ENCODE measurements at places on chromosomes 7 and 10.
A peak's percentile ranks its signal among the peaks of the same experiment; 100 is the strongest.

DNA sequence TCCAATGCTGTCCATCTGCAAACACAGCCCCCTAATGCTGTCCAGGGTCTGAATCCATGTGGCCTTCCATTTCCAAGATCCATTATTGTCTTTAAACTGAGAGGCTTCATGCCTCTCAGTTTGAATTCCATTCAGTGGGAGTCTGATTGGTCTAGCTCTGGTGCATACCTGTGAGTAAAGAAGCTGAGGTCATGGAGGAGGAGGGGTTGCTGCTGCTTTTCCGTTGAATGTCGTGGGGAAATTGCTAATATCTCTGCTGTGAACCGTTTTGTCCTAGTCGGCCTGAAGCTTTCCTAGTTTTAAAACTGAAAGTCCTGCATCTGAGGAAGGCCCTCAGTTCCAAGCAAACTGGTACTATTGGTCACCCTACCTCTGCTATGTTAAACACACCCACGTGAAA lies 17.7 kb downstream of the SH2D4B start:
- no peak for DNase-seq
- no peak overlapping the region for H3K27ac ChIP-seq
- no peak overlapping the region for H3K4me3 ChIP-seq

- H3K36me3 ChIP-seq, result peaks cover 25% of the 10 kb centered on the region
- H3K4me1 ChIP-seq, result peaks cover 34% of the 10 kb centered on the region
- peak overlapping the region; percentile 72 for H3K4me3 ChIP-seq
- H3K27ac ChIP-seq, result peak overlapping the region; percentile 36
- peak; percentile 49 for DNase-seq
- no peaks in the 10 kb centered on the region for H3K27me3 ChIP-seq
Measured at GRCh38 chr7:1567049-1567771, 2.6 kb downstream of the PSMG3 start.

GRCh38 chr7:102147008-102147407 lies 139.7 kb upstream of the SH2B2 start:
- peaks cover 18% of the 10 kb centered on the region for H3K36me3 ChIP-seq
- H3K27ac ChIP-seq, result no peak overlapping the region
- H3K27me3 ChIP-seq, result no peaks in the 10 kb centered on the region
- no peak overlapping the region for H3K4me3 ChIP-seq
- no peak for DNase-seq

GRCh38 chr7:108239501-108240225 lies 109.5 kb upstream of the LAMB4 start:
- peaks cover 13% of the 10 kb centered on the region for H3K4me1 ChIP-seq
- no peak overlapping the region for H3K27ac ChIP-seq
- H3K4me3 ChIP-seq, result no peak overlapping the region
- H3K36me3 ChIP-seq, result no peaks in the 10 kb centered on the region
- H3K27me3 ChIP-seq, result no peaks in the 10 kb centered on the region

DNA sequence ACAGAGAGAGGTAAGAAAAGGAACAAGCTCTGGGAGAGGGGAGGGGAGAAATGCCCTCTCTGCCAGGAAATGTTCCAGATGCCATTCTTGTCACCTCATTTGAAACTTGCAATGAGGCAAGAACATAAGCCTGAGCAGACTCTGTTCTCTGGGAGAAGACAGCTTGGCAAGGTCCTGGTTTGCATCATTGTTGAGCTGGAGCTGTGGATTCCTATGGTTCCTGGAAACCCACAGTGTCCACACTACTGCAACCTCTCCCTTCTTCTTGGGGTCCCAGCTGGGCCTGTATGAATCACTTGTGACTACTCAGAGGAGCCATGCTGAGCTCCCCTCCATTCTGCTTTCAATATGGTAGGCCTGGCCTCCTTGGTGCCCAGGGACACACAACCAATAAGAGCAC lies 60.8 kb upstream of the HECTD2 start:
- DNase-seq, result peak; percentile 46
- no peaks in the 10 kb centered on the region for H3K27me3 ChIP-seq
- peak overlapping the region; percentile 0 for H3K4me3 ChIP-seq
- H3K4me1 ChIP-seq, result peaks cover 58% of the 10 kb centered on the region
- H3K27ac ChIP-seq, result peak overlapping the region; percentile 18
- H3K36me3 ChIP-seq, result no peaks in the 10 kb centered on the region

- H3K4me1 ChIP-seq, result no peaks in the 10 kb centered on the region
- no peaks in the 10 kb centered on the region for H3K36me3 ChIP-seq
- no peak overlapping the region for H3K27ac ChIP-seq
Measured at GRCh38 chr10:42871823-42872222, 89.2 kb downstream of the BMS1 start.

- DNase-seq, result no peak
- H3K27me3 ChIP-seq, result no peaks in the 10 kb centered on the region
- H3K27ac ChIP-seq, result no peak overlapping the region
- H3K4me3 ChIP-seq, result no peak overlapping the region
Measured at GRCh38 chr7:80654887-80655340, 16.5 kb downstream of the CD36 start.

GRCh38 chr7:120053390-120053961 lies 219.5 kb upstream of the KCND2 start:
- no peaks in the 10 kb centered on the region for H3K4me1 ChIP-seq
- H3K27me3 ChIP-seq, result no peaks in the 10 kb centered on the region
- no peak for DNase-seq
- no peaks in the 10 kb centered on the region for H3K36me3 ChIP-seq

DNA sequence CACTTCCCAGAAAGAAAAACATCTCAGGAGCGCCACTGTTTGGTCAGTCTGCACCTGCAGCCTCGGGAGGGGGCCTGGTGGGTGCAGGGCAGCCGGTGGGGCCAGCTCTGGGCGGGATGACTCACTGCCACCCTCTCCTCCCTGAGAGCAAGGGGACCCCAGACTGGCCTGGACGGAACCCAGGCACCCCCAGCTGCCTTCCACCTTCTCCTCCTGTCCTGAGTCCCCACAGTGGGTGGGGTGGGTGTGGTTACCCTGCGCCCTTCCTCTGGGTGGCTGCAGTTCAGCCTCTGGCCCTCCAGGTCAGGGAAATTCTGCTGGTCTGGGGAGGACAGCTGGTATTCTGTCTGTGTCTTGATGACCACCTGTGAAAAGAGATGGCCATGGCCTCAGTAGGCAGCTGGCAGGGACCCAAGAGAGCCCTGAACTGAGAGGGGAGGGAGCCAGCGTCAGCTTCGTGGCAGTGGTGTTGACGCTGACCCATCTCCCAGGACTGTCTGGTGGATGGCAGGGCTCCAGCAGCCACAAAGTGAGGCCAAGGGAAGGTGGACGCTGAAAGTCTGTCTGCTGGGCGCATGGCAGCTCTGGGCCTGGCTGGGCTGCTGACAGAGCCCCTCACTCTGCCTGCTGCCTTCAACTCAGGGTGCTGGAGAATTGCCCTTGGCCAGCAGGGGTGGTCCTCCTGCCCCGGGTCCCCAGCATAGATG lies 8.9 kb downstream of the CALY start:
- no peak overlapping the region for H3K27ac ChIP-seq
- H3K36me3 ChIP-seq, result no peaks in the 10 kb centered on the region
- peaks cover 5% of the 10 kb centered on the region for H3K4me1 ChIP-seq
- DNase-seq, result no peak
- no peak overlapping the region for H3K4me3 ChIP-seq

DNA sequence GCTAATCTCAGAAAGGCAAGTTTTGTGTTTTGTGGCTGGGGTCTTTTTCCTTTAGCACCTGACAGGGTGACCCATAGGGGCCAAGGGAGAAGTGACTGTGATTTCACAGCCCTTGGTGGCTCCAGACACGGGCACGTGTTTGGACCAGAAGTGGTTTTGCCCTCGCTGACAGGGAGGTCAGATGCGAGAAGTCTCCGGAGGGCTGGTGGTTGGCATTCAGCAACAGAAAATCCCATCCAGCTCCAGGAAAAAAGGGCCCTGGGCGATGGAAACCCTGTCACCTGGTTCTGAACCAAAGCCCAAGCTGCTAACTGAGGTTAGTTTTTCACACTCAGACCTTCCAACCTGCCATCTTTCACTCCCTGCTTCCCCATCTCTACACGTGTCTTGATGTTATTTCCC lies 272.9 kb downstream of the TRIL start:
- H3K27me3 ChIP-seq, result no peaks in the 10 kb centered on the region
- peaks cover 9% of the 10 kb centered on the region for H3K4me1 ChIP-seq
- no peaks in the 10 kb centered on the region for H3K36me3 ChIP-seq
- H3K27ac ChIP-seq, result no peak overlapping the region

- H3K4me1 ChIP-seq, result peaks cover 53% of the 10 kb centered on the region
- H3K27me3 ChIP-seq, result no peaks in the 10 kb centered on the region
- H3K36me3 ChIP-seq, result no peaks in the 10 kb centered on the region
Measured at GRCh38 chr7:12715372-12716133, 28.1 kb downstream of the ARL4A start.

GRCh38 chr10:108523016-108523800 lies 1358.7 kb upstream of the SORCS1 start:
- H3K36me3 ChIP-seq, result no peaks in the 10 kb centered on the region
- H3K27me3 ChIP-seq, result no peaks in the 10 kb centered on the region
- no peak overlapping the region for H3K27ac ChIP-seq
- H3K4me1 ChIP-seq, result no peaks in the 10 kb centered on the region
- H3K4me3 ChIP-seq, result no peak overlapping the region

DNA sequence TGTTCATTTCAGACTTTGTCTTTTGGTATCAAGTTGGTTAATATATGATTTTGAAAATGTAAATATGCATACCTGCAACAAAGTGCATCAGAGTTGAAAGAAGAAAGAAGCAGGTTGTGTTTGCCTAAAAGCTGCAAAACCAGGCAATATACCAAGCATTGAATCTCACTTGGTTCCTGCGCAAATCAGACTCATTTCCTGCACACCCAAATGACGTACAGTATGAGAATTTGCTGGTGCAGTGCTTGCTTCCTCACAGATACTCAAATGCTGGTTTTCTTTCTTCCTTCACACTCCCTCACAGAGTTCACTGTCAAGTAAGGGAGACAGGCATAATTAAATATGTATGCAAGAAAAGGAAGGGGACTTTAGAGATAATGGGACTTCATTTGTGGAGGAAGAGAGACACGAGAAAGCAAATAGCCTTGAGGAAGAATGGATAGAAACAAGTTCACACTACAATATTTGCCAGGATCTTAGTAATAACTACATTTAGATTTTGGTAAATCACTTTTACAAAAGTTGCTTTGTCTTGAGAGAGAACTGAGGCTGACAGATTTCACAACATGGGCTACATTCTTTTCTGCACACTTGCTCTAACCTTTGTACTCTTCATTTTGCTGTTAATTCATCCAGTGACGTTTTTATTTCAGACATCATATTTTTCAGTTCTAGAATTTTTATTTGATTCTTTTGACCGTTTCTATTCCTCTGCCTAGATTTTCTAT lies 56.9 kb upstream of the AOAH start:
- no peak overlapping the region for H3K27ac ChIP-seq
- peaks cover 12% of the 10 kb centered on the region for H3K4me1 ChIP-seq
- H3K36me3 ChIP-seq, result no peaks in the 10 kb centered on the region
- H3K4me3 ChIP-seq, result no peak overlapping the region
